ENCODE measurements at places on chromosomes 11 and 22. TPM values are rescaled to one million over a fixed set of nuclear protein-coding genes. Genes with fewer than 3 reads are reported as not detected.
A peak's percentile ranks its signal among the peaks of the same experiment; 100 is the strongest.

DNA sequence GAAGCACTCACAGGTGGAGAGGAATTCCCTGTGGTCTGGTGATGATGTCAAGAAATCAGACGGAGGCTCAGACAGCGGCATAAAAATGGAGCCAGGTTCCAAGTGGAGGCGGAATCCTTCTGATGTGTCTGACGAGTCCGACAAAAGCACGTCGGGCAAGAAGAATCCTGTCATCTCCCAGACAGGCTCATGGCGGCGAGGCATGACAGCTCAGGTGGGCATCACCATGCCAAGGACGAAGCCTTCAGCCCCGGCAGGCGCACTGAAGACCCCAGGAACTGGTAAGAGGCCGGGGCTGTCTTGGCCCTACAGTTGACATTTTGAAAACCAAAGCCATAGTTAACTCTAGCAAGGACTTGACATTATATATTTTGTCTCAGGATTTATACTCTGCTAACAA is 116.3 kb downstream of the DBX1 start:
- no peak for DNase-seq

- DNase-seq = no peak
These were observed 47.7 kb downstream of the SLC22A9 start for GRCh38 chr11:63417174-63417852.

DNA sequence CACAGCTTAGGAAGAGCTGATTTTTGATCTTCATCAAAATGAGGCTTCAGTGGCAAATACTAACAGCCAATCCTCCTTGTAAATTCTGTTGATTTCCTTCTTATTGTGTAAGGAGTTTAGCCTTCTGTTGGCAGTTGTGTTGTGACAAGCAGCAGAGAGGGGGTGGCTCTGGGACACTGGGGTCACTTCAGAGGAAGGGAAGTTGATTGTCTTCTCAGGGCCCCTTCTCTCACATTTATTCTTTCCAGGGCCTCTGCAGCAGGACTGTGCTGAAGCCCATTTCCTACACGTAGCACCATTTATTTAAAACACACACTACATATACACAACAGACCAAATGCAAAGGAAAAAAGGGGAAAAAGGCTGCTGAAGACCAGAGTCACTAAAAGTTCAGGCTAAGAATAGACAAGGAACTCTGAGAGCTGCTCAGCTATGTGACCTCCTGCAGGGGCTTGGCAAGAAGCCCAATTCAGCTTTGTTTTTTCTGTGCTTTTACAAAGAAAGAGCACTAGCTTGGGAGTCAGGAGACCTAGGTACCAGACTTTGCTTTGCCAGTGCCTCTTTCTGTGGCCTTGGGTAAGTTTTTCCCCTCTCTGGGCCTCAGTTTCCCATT is 28.3 kb upstream of the UPB1 start:
- peak; percentile 58 for DNase-seq

- no peak for DNase-seq
These were observed 3.4 kb upstream of the NR1H3 start for GRCh38 chr11:47254386-47254785.

Gene APOBEC3H
- total RNA-seq = not detected

GRCh38 chr22:35556666-35557065 is 16.0 kb downstream of the RASD2 start:
- no peak for DNase-seq

Data from ovary (tissue), 10 donors.